Stimulated activated CD8-positive, alpha-beta memory T cell treated with anti-CD3 and anti-CD28 coated beads, Interleukin-4, amount 100 ng/mL, for 1 hour (primary cell): ENCODE measurements at places on chromosomes 7 and 10.

DNA sequence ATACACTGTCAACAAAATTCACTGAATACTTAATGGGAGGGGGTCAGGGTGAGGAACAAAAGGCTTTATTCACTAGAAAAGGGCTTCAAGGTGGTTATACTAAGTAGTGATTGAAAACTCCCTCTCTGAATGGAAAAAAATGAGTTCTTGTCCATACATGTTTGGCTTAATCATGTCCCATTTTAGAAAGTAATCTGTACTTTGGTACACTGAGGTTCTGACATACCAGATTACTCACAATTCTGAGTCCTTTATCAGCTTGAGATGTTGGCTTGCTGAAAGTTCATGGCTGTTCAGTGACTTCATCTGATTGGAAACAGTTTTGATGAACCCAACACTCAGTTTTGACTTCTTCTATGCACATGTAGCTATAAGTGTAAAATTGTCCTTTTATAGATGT is 12.8 kb upstream of the NOBOX start:
- no peak for DNase-seq

- no peak for DNase-seq
Measured at GRCh38 chr10:19728376-19728775, 87.9 kb upstream of the PLXDC2 start.

DNA sequence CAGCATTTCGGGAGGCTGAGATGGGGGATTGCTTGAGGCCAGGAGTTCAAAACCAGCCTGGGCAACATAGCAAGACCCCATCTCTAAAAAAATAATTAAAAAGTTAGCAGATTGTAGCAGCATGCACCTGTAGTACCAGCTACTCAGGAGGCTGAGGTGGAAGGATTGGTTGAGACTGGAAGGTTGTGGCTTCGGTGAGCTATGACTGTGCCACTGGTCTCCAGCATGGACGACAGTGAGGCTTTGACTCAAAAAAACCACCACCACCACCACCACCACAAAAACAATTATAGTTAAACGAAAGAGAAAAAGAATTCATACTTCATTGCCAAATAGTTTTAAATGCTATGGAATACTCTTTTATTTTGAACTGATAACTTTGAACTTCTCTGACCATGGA is 63.4 kb downstream of the VTI1A start:
- DNase-seq: no peak

- no peak for DNase-seq
Measured at GRCh38 chr10:14527915-14528314, 197.2 kb upstream of the FRMD4A start.

DNA sequence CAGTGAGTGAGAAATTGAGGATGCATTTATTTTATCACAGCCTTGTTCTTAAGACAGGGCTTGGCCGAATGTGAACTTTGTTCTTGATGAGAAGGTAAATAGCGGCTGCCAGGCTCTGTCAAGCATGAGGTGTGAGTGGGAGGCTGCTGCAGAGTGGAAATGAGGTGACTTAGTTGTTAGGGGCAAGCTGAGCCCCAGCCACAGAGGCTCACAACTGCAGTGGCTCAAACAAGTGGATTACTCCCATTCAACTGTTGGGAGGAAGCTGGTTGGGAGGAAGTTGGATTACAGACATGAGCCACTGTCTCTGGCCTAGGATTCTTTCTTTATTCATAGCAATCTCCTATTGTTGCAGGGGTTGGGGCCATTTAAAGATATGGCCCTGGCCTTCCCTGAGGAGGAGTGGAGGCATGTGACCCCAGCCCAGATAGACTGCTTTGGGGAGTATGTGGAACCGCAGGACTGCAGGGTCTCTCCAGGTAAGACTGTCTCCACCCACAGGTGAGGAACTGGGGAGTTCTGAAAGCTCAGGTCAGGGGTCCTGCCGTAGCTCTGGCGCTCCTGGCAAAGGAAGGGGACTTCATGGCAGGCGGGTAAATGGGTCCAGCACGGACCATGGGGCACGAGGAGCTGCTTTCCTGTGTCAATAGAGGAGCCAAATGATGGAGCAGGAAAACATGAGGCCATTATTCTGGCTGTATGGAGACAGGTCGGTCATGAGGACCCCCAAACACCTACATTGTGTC is 7.1 kb downstream of the ZSCAN25 start:
- DNase-seq: no peak

DNA sequence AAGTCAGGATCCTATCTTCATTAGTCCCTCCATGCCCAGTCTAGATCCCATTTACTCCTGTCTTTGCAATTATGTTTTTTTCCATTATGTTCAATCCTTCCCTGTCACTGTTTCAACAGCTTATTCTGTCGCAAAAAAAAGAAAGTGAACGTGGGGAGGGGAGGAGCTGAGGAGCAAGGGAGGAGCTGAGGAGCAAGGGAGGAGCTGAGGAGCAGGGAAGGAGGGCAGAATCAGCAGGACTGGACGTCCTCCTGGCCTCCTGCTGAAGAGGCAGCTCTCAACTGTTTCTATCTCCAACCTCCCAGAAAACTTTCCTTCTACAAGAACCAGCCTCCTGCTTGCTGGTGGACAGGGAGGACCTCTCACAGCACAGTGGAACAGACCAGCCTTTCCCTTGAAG is 26.0 kb downstream of the LARP4B start:
- no peak for DNase-seq

DNA sequence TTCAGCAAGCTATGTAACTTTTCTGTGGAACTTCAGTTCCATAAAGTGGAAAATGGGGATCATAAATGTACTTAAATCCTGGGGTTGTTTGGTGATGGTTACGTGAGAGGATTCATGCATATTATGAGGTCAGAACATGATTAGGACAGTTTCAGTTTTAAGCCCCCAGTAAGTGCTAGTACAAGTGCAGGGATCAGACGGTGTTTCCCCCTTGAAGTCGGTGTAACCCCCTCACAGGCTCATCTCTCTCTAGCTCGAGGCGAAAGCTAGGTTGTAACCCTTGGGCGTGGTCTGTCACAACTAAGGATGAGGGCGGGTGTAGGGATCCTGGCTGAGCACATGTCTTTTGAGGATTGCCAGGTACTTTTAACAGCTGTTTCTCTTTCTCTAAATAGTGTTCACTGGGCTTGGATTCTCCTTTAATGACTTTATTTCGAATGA is 84.7 kb downstream of the SPAG6 start:
- no peak for DNase-seq

GRCh38 chr10:6553937-6554336 is 26.1 kb downstream of the PRKCQ start:
- no peak for DNase-seq

GRCh38 chr7:152987656-152988055 is 228.1 kb downstream of the ACTR3B start:
- no peak for DNase-seq

DNA sequence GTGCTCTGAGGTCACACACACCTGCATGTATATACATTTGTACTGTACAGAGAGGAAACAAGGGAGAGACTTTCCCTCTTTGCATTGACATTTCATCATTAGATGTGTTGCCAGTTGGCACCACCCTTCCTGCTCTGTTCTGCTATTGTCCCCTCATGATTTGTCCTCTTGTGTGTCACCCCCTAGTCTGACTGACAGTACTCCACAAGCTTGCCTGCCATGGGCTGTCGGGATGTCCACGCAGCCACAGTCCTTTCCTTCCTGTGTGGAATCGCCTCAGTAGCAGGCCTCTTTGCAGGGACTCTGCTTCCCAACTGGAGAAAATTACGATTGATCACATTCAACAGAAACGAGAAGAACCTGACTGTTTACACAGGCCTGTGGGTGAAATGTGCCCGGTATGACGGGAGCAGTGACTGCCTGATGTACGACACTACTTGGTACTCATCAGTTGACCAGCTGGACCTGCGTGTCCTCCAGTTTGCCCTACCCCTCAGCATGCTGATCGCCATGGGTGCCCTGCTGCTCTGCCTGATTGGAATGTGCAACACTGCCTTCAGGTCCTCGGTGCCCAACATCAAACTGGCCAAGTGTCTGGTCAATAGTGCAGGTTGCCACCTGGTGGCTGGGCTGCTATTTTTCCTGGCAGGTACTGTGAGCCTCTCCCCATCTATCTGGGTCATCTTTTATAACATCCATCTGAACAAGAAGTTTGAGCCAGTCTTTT is 9.4 kb downstream of the CLDN12 start:
- DNase-seq: no peak

GRCh38 chr10:67492317-67493019 is 203.5 kb downstream of the CTNNA3 start:
- no peak for DNase-seq

GRCh38 chr10:21721000-21721665 is 187.1 kb downstream of the MLLT10 start:
- DNase-seq: no peak

DNA sequence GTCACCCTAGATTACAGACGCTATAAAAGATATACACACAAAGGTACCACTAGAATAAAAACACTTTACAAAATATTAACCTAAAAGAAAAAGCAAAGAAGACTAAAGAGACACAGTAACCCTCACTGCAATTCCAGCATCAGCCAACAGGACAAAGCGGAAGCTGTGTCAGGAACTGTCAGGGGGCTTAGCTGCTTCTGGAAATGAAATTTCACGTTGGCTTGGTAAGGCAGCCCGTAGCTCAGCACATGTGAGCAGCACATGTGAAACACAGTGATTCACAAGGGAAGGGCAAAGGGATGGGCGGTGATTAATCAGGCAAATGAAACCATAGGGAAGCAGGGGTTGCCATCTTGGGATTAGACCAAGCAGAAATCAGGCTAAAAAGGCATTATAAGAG is 195.4 kb downstream of the MGMT start:
- no peak for DNase-seq

DNA sequence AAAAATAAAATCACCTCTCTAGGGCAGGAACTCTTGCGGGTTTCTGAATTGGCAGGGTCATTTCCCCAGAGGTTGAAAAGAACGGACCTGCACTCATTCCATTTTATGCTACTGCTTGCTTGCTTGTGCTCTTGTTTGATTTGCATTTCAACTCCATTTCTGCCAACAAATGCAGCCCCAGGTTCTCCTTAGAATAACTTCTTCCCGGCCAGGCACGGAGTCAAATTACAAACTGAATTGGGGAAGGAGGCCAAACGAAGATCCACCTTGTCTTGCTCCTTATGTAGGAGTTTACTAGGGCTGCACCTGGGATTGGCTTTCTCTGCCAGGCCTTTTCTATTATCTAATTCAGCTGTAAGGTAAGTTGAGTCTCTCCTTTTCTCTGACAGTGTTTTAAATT is 79.6 kb downstream of the HGF start:
- DNase-seq: no peak
